ENCODE measurements at places on chromosomes 11 and 22.

DNA sequence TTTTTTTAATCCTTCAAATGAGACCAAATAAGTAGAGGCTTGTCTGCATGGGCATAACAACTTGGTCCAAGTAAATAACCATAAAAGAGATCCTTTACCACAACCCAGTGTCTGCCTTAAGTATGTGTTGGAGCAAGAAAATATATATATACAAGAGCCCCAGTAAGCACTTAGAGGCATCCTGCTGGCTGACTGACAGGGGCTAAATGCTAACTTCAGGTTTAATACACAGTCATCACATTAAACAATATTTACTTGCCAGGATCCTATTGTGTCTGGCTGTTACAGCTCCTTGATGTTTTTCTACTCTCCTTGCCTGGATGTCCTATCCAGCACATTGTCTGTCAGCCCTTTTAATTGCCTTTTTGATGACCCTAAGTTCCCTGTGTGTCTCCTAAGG, 37.5 kb upstream of the MMP20 start:
- DNase-seq, result no peak

DNA sequence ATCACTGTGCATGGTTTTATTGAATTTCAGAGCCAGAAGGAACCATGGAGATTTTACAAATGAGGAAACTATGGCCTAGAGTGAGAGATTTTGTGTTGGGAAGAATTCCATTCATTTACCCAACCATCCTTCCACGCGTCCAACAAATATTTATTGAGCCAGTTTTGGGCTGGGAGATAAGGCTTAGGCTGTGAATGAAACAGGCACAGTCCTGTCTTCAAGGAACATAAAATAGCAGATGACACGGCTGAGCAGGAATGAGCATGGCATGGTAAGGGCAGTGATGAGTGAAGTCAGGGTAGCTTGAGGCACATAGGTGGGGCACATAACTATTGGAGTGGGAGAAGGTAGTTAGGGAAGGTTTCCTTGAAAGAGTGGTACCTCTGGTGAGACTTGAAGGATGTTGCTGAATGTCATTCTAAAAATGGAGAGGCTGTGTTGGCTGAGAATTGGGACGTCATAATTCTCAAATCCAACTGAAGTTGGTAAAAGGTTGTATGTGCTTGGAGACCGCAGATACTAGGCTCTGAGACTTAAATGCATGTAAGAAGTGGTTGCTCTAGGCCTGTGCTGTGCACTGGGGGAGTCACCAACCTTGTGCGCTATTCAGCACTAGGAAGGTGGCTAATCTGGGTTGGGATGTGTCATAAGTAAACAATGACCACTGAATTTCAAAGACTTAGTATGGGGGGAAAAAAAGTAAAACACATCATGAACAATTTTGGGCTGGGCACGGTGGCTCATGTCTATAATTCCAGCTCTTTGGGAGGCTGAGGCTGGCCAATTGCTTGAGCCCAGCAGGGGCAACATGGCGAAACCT, 51.9 kb downstream of the TEAD1 start:
- DNase-seq, result no peak

- DNase-seq, result no peak
Measured at GRCh38 chr22:44193535-44193891, 12.8 kb downstream of the PARVG start.

DNA sequence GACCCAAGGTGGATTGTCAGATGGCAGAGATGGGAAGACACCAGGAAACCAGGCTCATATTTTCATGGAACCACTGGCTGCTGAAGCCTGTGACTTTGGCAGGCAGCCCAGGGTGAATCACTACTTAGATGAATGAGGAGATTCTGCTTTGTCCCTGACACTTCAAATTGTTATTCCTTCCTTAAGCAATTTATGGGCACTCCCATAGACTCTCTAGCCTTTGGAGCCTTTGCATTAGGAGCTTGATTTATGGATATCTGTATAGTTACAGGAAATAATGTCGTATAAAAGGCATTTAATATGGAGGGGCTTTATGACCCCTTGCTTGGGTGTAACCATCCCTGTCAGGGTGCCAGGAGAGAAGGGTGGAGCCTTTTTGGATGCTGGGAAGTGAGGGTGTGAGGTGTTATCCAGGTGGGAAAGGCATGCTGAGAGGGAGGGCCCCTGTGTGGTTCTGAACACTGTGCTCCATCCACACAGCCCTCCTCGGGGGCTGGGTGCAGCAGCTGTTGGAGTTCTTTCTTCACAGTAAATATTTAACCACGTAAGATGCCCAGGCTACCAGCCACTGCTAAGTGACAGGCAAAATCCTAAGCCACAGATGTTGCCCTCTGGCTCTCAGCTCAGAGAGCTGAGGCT, 35.3 kb downstream of the IL18 start:
- no peak for DNase-seq

GRCh38 chr11:114880442-114880841, 202.1 kb downstream of the NXPE2 start:
- no peak for DNase-seq

- DNase-seq, result no peak
Measured at GRCh38 chr22:19713245-19713644, 1.1 kb upstream of the SEPTIN5 start.

DNA sequence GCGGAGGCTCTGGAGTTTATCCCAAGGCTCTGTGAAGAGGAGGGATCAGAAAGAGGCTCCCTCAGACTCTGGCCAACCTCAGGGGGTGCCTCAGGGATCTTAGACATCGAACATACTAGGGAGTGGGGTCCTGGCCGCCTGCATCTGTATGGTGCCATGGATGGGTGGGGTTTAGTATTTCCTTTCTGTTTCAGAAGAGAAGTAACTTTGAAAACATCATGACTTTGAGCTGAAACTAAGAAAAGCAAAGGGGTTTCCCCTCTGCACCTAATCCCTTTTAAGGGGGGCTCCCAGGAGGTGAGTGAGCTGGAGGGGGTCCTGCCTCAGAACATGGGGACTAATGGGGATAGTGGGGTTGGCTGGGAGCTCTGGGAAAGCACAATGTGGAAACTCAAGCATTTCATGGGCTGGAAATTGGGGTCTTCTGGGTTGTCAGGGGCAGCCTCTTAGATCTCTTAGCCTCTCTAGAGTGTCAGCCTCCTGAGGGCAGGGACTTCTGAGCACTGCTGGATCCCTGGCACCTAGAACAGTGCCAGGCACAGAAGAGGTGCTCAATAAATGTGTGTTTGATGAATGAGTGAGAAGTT, 11.8 kb upstream of the SSTR3 start:
- peak; percentile 36 for DNase-seq

DNA sequence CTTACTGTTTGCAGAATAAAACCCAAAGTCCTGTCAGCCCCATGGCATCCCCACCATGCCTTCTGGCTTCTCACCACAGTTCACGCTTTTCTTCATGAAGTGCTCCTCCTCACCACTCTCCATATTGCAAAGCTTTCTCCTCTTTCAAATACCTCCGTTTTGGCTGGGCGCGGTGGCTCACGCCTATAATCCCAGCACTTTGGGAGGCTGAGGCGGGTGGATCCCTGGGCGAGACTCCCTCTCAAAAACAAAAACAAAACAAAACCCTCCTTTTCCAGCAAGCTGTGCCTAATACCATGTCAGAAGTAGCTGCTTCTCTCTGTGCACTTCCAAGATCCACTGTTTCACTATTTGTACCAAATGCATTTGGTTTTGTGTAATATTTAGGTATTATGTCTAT, 6.7 kb downstream of the BACE1 start:
- no peak for DNase-seq
